ENCODE measurements at places on chromosomes 1 and 21.

- DNase-seq: no peak
Measured at GRCh38 chr1:245800901-245801605, 646.3 kb downstream of the KIF26B start.

GRCh38 chr1:198147216-198147615, 9.6 kb upstream of the NEK7 start:
- no peak for DNase-seq

DNA sequence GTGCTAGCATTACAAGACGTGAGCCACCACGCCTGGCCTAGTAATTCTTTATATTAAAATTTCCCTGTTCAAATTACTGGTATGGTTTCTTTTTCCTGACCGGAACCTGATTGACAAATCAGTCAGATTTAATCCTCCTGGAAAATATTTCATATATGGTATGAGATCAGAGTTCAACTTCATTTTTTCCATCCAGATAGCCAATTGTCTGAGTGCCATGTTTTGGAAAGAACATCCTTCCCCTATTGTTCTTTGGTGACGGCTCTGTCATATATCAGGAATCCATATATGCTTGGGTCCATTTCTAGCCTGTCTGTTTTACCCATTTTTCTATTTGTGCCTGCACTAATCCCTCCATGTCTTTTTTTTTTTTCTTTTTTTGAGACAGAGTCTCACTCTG, 39.1 kb upstream of the KLF17 start:
- no peak for DNase-seq

GRCh38 chr1:111218701-111219556, 8.6 kb upstream of the CHI3L2 start:
- no peak for DNase-seq

DNA sequence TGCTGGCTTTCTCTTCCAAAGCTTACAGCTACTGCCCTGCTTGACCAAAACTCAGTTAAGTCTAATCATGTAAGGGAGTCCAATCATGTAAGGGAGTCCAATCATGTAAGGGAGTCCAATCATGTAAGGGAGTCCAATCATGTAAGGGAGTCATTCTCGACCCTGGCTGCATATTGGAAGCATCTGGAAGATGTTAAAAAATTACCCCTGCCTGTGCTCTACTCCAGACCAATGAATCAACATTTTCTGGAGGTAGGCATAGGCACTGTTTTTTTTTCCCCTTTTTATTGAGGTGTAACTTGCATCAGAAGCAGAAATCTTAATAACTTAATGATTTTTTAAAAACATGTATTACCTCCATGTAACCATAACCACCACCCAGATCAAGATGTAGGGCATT, 9.4 kb downstream of the PIGP start:
- DNase-seq: no peak

GRCh38 chr1:189567890-189568289, 909.8 kb downstream of the BRINP3 start:
- no peak for DNase-seq

GRCh38 chr1:179583771-179584320, 7.8 kb upstream of the TDRD5 start:
- no peak for DNase-seq

DNA sequence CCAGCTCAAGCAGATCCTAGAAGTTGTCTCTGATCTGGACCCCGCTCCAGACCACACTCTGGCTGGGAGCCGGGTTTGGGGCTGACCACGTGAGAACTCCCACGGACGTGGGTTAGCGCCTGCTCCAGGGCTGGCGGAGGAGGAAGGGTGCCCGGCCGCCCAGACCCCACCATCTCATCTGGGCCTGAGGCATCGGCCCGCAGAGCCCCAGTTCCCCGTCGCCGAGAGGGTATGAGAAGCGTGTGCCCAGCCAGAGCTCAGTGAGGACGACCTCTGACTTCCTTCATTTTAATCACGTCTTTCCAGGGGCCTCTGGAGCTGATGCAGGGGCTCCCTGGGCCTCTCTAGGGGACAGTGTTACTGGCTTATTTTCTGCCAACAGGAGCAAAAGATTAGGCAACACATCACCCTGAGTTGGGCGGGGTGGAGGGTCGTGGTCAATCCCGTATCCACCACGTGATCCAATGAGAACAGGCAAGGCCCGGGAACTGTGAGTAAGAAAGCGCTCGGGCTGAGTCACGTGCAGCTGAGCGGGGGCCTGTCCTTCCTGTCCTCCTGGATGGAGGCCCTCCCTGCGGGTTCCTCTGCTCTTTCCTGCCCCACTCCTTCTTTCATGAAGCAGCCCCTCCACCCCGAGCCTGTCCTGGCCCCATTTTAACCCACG, 81.1 kb downstream of the SIK1 start:
- DNase-seq: no peak

DNA sequence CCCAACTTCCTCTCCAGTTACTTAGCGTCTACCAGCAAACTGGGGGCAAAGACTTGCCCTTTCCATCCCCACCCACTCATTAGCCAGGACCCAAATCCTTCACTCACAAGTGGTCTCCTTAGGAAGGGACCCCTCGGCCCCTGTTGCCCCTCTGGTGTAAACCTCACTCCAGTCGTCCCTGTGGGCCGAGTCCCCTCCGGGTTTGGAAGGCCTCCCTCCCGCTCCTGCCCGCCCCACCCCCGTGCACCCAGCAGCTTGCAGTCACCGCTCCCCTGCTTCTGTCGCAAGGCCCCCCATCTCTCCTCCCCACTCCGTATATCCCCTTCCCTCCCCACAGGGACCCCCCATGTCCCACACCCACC, 1.2 kb downstream of the EFHD2 start:
- no peak for DNase-seq

DNA sequence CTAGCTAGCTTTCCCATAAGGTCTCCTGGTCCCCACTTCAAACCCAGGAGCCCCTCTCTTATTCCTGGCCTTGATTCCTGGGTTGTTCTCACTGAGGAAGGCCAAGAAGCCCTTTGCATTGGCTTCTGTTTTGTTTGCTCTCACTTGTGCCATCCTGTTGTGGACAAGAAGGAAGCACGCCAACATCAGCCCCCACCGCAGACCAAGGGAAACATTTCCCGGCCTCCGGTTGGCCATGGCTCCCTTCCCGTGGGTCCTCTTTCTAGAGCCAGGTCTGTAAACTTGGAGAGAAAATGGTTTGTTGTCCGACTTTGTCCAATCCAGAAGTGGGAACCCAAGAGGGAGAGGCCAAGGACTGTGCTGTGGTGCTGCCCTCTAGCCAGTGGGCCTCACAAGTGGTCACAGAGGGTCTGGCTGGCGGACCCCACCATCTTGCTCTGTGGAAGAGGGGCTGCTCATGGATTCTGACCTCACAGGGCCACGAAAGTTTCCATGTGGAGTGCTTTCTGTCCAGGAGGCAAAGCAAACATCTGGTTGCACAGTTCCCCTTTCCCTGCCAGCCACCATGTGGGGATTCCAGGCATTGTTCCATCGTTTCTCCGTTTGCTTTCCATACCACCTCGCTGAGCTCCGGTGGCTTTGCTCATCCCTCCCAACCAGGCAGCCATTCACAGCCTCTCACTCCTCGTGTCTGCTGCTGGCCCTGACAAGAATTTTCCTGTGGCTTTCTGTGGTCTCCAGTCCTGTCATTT, 18.9 kb upstream of the TENT5C start:
- DNase-seq: no peak

- peak; percentile 91 for DNase-seq
Measured at GRCh38 chr21:46323710-46324389, at the start of the genes C21orf58 and PCNT. Gene C21orf58 (minus strand): TSS chr21:46323870. CDS start chr21:46322738, 1,132 bp downstream. Gene PCNT (plus strand): TSS chr21:46324156. CDS start chr21:46324229, 73 bp downstream.

DNA sequence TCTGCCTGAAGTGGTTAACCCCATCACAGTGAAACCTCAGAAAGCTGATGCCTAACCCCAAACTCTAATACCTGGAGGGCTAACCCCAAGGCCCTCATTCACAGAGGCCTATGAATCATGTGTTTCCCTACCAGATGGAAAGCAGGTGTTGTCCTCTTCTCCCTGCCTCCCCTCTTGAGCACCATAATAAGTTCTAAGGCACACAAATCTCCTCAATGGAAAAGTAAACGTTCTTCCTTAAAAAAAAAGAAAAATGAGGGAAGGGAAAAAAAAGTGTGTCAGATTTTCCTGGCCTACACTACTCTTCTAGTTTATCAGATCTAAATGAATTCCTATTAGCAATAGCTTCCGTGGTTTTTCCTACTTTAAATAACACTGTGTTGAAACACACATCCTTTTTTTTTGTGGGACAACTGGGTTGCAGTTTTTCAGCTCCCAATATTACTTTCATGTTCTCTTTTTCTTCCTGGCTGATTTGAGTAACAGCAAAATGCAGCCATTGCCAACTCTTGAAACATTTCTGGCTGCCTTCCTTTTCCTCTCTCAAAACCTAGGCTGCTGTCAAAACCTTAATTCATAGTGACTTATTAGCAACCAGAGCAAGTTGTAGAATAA, 43.2 kb downstream of the SLC44A3 start:
- no peak for DNase-seq

DNA sequence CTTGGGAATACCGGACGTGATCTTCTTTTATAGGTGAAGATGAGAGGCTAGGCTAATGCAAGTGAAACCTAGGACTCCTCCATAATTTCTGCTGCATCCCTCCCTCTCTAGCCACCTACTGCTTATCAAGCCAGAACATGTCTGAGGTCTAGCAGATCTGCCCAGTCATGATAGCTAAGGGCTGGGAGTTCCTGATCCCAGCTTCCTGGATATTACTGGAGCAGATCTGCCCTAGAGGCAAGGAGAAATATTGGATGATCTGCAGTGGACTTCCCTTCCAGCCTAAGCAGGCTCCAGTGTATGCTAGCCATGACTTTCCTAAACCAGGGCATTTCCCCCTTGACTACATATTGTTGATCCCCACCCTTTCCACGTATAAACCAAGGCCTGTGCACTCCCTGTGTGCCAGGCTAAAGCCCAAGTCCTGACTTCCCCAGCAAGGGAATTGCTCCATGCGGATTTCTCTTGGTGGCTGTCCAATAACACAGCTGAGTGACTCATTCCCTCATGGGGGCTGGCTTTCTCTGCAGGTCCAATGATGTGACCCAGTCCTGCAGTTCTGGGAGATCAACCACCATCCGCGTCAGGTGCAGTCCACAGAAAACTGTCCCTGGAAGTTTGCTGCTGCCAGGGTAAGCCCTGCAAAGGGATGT, 15.5 kb upstream of the SARS1 start:
- DNase-seq: no peak

DNA sequence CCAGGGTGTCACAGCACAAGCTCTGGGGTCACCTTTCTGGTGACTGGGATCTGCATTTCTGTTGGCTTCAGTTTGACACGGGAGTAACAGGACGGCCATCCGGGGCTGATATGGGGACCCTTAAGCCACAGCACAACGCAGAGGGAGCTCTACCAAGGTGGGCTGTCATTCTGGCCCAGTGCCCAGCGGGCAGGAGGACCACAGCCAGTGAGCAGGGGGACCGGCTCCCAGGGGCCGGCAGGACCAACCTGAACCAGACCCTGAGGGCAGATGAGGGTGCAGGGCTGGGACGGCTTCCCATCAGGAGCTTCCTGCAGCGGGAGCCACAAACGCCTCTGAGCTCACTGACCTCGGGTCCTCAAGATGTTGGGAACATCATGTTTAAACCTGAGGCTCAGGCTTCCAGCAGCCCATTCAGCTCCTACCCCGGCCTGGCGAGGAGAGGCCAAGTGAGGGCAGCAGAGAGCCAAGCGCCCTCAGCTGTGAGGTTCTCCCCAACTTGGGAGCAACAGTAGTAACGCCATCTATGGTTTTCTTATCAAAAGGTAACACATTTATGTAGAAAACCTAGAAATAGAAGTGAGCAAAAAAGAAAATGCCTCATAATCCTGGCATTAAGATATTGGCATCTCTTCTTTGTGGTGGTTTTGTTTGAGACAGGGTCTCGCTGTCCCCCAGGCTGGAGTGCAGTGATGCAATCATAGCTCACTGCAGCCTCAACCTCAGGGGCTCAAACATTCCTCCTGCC, 26.8 kb downstream of the TMEM201 start:
- peak; percentile 33 for DNase-seq

GRCh38 chr1:13828454-13829151, 128.6 kb downstream of the PRDM2 start:
- no peak for DNase-seq

DNA sequence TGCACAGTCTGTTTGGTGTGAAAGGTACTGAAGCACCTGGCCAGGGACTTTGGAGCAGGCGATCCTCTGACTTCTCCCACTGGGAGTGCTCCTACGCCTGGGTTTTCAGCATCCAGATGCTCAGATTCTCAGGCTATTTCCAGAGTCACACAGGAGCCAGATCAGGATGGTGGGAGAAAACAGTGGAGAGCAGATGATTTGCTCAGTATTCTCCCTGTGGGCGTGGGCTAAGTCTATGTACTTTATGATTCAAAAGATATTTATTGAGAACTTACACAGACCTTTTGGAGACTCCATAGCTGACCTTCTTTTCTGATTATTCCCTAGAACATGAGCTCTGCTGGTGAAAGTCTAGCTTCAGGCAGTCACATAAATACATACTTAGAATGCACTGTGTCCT, 134.6 kb downstream of the TENT5C start:
- no peak for DNase-seq

GRCh38 chr1:232302376-232303221, 327.3 kb downstream of the SIPA1L2 start:
- DNase-seq: no peak

DNA sequence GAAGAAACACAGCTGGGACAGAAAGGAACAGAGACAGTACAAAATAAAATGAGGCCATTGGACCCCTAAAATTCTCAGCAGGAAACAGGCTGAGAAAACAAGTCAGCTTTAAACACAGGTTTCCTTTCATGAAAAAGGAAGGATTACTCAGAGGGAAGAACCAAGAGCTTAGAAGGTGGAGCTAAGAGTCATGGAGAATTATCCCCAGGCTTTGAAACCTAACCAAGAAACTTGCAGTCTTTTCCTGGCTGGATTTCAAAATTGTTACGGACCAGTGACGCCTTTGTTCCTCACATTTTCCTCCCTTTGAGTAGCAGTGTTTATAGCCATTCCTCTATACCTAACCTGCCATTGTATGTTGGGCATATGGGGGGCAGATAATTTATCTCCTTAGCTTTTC, 8.8 kb downstream of the HMGB4 start:
- DNase-seq: no peak

- DNase-seq: no peak
Measured at GRCh38 chr21:38942748-38943211, 137.1 kb downstream of the ETS2 start.

DNA sequence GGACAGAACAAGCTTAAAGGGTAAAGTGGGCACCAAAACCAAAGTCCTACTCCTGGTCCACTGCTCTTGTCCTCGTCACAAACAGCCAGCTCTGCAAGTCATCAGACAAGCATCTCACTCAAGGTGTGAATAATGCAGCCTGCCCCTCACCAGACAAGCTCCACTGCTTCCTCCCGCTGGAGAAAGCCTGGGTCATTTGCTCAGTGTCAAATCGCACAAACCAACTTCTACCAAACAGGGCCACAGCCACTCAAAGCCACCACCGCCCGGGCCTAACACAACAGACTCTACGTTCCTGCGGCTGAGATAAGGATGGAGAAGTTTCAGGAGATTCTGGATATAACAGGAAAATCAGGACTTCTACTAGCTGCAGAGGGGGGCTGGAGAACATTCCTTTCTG, 3.3 kb downstream of the SSBP3 start:
- no peak for DNase-seq

GRCh38 chr1:24896596-24897262, 33.3 kb downstream of the RUNX3 start:
- DNase-seq: no peak

DNA sequence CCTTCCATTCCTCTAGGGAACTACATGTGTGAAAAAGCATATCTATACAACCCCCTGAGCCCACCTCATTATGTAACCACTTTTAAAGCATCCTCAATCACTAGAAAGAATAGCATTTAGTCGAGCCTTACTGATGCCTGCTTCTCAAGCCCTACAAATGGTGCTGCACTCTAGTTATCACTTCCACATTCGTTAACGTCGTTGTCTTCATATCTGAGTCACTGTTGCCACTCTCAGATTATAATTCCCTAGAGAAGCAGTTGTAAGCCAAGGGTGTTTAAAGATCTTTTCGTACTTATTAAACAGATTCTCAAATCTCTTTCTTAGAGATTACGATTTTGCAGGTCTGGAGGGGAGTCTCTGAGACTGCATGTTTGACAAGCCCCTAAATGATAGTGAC, 16.5 kb downstream of the ATP1B1 start:
- DNase-seq: no peak

Data from activated CD4-positive, CD25-positive, alpha-beta regulatory T cell (primary cell).